ENCODE measurements at places on chromosomes 6 and 20. TPM values are rescaled to one million over a fixed set of nuclear protein-coding genes. Genes with fewer than 3 reads are reported as not detected.

Gene TAF11
- 53.2 TPM for total RNA-seq

Gene SLC22A16
- total RNA-seq = not detected

Gene TRIM10
- total RNA-seq = not detected

Gene NRN1
- total RNA-seq = 8.7 TPM

Gene DBNDD2
- total RNA-seq = 1.7 TPM

Gene LPA
- total RNA-seq = not detected

Gene HIVEP2
- 5.6 TPM for total RNA-seq

Gene NFYA
- 12.9 TPM for total RNA-seq

DNA sequence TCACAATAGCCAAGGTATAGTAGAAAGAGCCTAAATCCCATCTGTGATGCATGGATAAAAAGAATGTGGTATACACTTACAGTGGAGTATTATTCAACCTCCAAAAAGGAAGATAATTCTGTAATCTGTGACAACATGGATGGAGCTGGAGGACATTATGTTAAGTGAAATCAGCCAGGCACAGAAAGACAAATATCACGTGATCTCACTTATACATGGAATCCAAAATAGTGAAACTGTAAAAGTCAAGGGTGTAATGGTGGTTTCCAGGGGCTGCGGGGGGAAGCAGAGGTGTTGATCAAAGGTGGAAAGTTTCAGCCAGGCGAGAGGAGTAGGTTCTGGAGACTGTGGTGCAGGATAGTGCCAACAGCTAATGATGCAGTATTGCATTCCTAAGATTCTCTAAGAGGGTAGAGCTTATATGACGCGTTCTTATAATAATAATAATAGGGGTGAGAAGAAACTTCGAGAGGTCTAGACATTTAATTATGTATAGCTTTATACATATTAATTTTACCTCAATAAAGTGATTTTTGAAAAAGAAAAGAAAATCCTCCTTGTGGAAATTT lies 246.1 kb downstream of the FOXA2 start:
- no peak for DNase-seq

DNA sequence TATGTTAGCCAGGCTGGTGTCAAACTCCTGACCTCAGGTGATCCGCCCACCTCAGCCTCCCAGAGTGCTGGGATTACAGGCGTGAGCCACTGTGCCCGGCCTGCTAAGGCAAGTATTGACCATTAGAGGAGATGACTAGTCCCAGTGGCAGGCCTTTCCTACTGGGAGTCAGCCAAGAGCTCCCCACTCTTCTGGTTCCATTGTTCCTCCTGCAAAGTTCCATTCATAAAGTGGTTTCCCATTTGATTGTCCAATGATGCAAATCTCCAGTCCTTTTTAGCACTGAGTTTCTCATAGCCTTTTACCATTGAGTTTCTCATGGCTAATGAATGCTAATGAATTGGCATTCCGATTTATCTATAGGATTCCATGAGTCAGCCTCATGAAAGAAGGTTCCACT lies 148.3 kb upstream of the ESR1 start:
- no peak for DNase-seq

GRCh38 chr20:57133926-57134650 lies 132.4 kb downstream of the BMP7 start:
- DNase-seq = no peak

GRCh38 chr20:50385733-50386640 lies 124.2 kb upstream of the PTPN1 start:
- no peak for DNase-seq

GRCh38 chr6:91276315-91276714 lies 689.4 kb upstream of the MAP3K7 start:
- DNase-seq = no peak

DNA sequence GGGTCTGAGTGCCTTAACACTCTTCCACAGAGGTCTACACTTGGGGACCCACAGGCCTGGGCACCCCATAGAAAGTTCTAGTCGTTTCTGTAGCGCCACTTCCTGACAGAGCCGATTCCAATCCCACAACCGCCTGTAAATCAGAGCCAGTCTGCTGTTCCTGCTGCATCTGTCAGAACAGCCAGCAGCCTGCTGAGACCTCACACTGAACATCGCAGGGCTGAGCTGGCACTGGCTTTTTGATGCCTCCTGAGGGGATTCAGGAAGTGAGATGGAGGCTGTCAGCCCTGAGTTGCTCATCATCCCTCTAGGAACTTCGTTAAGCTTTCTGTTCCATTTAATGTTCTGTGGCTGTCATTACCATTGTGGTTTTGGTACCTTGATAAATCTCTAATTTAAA lies 48.9 kb downstream of the DCBLD1 start:
- DNase-seq = peak; percentile 37

- DNase-seq = peak; percentile 44
Measured at GRCh38 chr20:10110151-10110550, 75.4 kb downstream of the ANKEF1 start.

DNA sequence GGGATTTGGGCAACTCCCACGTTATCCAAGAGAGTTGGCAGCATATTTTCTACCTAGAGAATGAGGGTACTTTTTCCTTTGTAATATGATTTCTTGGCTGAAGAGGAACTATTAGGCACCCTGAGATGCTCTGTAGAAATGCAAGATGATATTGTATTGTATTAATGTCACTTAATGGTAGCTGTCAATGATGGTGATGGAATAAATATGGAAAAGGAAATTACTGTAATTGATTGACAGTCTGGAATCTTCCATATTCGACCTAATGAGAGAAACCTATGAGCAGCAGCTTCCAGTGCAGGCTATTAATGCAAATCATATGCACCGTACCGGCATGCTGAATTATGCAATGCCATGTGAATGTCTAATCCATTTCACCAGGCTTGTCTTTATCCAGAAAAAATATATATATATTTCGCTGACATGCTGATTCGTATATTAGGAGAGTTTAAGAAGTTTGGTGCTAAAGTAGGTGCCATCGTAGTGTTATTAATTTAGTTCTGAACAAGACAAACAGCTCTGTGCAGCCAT lies 494.2 kb upstream of the JARID2 start:
- no peak for DNase-seq

DNA sequence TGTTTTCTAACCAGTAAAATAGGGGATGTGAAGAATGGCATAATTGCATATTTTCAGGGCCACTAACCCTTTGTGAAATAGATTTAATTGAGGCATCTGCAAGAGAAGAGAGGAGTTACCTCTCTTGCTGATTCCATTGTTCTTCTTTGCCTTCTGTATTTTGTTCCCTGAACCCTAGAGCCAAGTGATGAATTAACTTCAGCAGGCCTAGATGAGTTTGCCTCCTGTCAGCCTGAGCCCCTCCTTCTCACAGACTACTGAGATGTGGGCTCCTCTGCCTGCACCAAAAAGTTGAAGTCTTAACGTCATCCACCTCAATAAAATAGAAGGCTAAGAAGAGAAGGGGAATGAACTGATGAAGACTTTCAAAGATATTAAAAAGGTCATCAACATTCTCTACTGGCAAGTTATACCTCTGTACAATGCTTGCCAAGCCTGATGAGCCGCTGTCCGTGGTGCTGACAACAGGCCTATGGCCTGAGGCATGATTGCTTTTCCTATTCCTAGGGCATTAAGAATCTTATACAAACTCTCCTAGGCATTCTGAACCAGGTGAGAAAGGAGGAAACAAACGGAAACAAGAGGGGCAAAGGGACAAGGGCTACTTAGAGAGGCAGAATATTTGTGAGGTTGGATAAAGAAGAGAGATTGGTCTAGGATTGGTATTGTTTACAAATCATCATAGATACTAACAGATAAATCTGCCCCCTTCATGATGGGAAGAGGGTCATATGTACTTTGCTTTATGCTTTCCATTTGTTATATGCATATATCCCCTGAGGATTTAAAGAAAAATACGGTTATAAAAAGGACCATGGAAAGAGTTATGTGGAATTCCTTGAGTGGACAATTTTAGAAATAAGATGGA lies 46.8 kb downstream of the CD24 start:
- peak; percentile 41 for DNase-seq

DNA sequence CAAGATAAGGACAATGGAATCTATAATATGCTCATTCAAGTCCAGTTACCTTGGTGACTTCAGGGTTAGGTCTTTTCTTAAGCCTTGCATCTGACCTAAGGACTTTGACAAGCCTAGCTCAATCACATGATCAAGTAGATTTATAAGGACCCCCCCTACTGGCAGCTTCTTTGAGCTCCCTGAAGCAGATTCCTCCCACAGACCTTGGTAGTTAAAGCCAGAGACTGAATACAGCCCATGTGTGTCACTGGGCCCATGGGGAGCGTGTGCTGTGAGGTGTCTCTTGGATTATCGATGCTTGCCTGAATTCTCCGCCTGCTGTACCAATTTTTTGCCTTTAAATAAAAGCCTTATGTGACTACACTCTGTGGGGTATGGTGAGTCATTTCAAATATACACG lies 372.7 kb upstream of the RGS17 start:
- DNase-seq = peak; percentile 4

- DNase-seq = no peak
Measured at GRCh38 chr20:19018881-19019280, 193.6 kb upstream of the SLC24A3 start.

DNA sequence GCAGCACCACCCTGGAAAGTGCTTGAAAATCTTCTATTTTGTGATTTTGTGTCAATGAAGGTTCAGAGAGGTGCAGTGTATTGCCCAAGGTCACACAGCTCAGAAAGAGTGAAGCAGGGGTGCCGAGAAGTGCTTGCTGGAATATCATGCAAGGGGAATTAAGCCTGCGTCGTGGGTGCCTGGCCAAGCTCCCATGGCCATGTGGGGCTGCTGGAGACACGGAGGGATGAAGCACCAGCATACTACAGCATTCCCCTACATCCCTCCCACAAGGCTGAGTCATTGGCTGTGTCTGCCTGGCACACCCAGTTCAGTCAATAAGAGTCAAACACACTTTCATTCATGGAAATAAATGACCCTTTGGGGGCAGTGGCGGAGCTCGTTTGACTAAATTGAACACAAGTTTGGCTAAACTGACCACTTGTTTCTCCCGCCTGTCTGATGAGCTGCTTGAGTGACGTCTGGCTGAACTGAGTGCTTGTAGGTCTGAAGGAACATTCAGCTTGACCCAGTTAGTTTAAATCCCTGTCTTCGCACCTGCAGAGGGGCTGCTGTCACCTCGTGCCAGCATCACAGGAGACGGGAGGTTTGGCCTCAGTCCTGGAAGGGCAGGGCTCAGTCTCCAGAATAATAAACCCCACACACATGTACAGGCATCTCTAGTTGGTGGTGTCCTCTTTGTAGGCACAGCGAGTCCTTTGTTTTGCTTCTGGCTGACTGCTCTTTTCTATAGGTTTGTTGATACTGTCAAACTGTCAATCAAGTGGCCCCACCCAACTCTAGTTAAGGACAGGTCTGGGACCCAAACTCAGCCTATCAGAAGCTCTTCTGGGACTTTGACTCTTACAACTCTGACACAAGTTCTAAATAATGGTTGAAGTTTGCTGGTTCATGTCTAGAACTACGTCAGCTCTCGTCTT lies 8.4 kb upstream of the TGM2 start:
- peak; percentile 96 for DNase-seq

DNA sequence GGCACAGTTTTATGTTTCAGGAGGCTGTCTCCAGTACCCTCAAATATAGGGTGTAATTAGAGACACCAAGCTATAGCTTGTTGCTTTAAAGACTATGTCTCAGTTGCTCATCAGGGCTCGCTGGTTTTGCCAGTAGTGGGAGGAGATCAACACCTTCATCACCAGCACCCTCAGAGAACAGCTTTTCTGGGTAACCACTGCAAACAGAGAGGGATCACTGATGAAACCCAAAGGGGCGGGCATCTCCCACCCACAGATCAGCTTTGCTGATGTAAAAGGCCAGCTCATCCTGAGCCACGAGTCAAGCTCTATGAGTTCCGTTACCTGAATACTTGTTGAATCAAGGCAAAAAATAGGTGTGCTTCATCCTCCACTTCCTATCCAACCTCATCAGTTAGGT lies 187.7 kb downstream of the AIG1 start:
- no peak for DNase-seq

- DNase-seq = no peak
Measured at GRCh38 chr6:21461844-21462518, 131.6 kb upstream of the SOX4 start.

- peak; percentile 35 for DNase-seq
Measured at GRCh38 chr6:24205020-24205492, 79.0 kb downstream of the NRSN1 start.

DNA sequence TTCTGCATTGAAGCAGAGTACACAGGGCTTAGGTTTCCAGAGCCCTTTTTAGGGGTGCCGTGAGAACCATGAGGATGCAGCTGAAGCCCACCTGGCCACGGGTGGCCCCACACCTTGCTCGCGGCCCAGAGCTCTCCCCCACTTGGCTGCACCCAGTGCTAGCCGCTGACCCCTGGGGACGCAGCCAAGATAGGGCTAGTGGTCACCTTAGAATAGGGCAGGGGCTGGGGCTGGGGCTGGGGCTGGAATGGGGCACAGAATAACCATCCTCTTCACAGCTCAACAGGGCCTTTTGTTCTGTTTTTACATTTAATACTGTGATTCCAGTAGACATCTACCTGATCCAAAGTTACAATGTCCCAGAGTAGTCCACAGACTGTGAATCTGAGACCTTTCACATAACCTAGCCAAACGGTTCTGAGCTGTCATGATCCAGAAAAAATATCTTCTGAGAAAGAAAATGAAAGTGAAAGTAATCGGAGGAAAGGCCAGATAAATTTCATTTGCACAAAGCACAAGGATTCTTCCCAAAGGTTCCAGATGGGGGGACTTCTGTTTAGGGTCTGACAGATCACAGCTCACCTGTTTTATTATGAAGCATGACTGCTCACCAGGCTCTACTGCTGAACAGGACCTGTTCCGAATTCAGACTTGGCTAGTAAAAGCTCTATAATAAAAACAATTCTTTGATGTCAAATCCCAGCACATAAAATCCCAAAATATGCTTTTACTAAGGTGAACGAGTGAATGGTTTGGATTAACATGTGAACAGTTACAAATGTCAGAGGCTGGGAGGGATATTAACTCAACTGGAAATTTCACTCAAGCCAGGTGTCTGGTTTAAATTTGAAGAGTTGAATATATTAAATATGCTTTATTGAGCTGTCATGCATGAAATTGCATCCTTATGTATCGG lies 401.9 kb downstream of the THBS2 start:
- no peak for DNase-seq

GRCh38 chr6:79518842-79519241 lies 18.4 kb downstream of the LCA5 start:
- no peak for DNase-seq

DNA sequence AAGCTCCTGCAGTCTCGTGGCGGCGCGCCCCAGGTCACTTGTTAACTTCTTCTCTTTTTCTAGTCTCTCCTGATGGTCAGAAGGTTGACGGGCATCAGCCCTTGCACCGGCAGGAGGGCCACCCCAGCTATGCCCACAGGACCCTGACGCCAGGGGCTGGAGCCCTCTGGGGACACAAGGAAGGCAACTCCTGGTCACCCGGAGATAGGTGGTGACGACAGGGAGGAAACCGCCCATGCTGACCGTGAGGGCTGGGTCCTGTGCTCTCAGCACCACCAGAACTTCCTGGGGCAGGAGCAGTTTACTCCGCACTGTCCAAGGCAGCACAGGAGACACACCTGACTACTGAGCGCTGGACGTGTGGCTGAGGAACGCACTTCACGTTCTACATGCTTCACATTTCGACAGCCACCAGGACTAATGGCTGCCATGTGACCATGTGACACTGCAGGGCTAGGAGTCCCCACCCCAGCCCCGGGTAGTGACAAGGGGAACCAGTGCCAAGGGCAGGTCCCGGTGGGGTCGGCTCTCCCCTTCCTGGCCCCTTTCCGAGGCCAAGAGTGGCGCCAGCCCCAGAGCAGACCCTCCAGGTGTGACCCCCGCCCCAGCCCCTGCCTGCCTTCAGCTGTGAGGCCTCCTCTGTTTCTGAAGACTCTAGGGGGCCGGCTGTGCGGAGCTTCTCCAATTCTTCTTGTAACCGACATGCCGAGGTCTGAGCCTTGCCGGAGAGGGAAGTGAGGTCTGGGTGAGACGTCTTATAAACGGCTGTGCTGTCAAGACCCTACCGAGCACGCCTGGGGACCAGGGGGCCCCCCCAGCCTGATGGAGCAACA lies 45.2 kb downstream of the DSTN start:
- no peak for DNase-seq

All from A172 (cell line).